NCI-H345 (cell line): ENCODE measurements at places on chromosomes 7 and 10.

GRCh38 chr10:103849880-103850571 lies 5.3 kb downstream of the SH3PXD2A start:
- DNase-seq, result no peak

DNA sequence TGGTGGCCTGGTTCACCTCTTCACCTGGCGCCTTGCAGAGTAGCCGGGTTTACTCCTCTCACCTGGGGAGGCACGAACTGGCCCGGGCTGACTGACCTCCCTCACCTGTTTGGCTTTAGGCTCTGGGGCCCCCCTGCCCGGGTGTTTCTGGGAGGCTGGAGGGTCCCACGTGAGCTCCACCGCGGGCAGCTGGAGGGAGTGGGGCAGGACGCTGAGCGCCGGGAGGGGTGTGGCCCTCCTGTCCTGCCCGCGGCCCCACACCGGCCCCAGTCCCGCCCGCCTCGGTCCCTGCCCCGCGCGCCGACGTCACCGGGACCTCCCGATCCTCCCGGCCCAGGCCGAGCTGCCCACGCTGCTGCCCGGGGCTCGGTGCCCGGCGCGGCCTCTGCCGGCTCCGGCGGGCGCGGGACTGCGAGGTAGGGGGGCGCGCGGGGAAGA lies at the start of gene AMZ1:
AMZ1 (plus strand) TSS at position 322 of the 438 bp plus-strand sequence. CDS start 12,250 bp downstream, outside the sequence.
- DNase-seq, result no peak

GRCh38 chr10:91378061-91378460 lies 32.1 kb upstream of the HECTD2 start:
- DNase-seq, result no peak

DNA sequence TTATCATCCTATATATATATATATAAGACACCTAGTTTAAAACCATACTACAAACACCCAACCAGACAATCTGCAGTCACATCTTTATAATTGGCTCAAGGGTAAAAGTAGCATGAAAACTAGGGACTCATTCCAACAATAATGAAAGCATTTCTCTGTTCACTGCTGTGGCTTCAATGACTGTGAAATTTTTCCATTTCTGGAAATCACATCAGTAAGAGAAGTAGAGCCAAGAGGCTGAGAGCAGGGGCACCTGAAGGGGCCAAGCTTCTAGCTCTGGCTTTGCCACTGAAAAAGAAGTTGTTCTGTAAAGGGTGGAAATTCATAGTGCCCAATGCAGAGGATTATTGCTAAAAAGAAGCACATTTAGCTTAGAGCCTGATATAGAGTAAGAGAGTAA lies 158.6 kb upstream of the GLI3 start:
- DNase-seq, result no peak

DNA sequence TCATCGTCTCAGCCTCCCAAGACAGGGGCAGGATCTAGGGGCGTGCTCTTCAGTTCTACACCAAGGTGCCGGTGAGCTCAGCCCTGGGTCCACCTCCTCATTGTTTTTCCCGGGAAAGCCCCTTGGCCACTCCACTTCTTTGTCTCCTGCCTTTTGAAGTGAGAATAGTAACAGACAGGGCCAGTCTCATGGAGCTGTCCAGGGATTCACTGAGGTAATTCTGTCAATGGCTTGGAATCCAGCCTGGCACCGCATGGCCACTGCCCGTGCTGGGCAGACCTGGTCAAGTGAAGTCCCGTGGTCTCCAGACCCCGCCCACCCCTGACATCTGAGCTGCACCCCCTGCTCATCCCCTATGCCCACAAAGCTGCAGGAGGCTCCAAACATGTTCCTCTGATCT lies 138.9 kb downstream of the TNS3 start:
- no peak for DNase-seq

DNA sequence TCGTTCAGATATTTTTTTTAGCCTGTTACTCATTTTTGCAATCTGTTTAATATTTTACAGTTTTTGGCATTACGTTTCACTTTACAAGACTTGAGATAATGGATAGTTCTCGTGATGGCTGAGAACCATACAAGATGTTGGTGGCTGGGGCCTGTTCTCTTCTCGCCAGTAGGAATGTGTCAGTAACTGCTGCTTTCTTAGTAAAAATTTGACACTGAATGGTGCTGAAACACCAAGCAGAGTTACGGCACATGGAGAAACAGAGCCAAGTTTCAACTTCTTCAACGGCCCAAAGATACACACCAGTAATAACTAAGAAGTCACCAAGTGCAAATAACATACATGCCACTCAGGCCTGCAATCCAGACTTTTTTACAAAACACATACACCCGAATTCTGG lies 130.4 kb downstream of the NRP1 start:
- no peak for DNase-seq

DNA sequence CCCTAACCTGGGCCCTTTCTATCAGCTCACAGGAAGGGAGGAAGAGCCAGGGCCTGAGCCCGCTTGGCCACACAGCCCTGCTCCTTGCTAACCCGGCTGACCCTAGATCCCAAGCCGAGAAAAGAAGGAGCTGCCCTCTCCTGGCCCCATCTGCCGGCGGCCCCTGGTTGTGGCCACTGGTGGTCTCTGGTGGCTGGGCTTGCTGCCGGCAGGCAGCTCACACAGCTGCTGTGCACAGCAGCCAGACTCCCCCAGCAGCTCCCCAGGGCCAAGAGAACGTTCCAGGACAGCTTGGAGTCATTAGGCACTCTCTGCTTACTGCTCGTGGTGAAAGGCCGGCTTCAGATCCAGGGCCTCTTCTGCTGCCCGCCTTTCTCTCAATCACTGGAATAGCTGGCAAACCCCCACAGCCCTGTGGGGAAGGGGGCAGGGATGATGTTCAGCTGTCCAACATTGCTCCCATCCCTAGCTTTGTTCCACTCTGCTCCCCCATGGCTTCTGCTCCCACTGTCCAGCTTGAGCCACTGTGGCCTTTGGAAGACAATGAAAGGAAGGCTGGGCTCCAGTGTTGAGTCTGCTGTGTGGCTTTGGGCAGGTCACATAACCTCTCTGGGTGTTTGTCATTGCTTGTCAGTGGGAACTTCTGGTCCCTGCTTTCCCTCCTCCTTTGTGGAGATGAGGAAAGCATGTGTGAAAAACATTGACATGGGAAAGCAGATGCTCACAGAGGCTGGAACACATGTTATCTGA lies 35.4 kb upstream of the COL13A1 start:
- DNase-seq, result no peak

DNA sequence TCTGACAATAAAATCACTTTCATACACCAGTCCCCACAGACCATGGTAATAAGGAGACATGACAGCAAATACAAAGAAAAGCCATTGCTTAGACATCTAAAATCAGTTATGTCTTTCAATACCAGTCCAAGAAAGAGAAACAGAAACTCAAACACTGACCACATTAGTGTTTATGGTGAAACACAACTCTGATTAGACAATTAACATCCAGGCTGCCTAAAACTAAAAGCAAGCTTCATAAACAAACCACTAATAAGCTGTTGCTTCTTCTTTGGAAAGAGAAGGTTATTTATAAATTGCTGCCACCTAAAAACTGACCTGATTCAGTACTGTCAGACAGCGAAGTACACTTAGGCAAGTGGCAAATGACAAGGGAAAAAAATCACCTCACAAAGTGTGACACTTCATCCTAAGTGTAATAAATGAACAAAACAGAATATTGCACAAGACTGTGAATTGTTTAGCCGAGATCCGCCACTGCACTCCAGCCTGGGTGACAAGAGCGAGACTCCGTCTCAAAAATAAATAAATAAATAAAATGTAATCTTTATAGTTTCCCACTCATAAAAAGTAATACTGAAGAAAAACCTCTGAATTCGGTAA lies 277.4 kb downstream of the PARD3 start:
- DNase-seq, result no peak

GRCh38 chr10:132666705-132667341 lies 119.1 kb downstream of the NKX6-2 start:
- no peak for DNase-seq

- no peak for DNase-seq
These were observed 446.2 kb downstream of the AUTS2 start for GRCh38 chr7:70044525-70044924.

DNA sequence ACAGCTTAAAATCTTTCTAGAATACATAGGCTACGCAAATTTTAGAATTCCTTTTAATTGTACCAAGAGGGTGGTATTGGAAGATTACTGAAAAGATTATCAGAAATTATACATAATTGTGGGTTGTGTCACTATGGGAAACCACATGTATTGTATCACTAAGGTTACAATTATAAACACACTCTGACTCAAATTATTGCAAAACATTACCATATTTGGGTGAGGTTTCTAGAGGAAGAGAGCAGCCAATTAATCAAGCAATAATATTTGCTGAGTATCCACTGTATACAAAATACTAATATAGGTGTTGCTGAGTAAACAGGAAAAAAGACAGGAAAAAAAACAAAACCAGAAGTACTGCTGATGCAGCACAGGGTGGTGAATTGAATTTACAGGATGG lies 3.1 kb upstream of the CAPZA2 start:
- no peak for DNase-seq

- peak; percentile 20 for DNase-seq
These were observed 30.7 kb upstream of the EPC1 start for GRCh38 chr10:32377458-32378259.

- DNase-seq, result peak; percentile 49
These were observed 45.0 kb downstream of the VOPP1 start for GRCh38 chr7:55527307-55527706.

DNA sequence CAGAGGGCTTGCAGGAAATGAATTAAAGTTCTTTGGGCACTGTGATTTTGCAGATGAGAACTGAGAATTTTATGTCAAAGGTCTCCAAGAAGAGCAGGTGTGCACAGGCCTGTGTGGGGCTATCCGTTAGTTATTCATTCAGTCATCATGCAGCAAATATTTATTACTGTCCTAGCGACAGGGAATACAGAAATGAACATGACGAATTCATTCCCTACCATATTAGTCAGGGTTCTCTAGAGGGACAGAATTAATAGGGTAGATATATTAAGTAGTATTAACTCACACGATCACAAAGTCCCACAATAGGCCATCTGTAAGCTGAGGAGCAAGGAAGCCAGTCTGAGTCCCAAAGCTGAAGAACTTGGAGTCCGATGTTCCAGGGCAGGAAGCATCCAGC lies 2.9 kb upstream of the MMP21 start:
- DNase-seq, result no peak

DNA sequence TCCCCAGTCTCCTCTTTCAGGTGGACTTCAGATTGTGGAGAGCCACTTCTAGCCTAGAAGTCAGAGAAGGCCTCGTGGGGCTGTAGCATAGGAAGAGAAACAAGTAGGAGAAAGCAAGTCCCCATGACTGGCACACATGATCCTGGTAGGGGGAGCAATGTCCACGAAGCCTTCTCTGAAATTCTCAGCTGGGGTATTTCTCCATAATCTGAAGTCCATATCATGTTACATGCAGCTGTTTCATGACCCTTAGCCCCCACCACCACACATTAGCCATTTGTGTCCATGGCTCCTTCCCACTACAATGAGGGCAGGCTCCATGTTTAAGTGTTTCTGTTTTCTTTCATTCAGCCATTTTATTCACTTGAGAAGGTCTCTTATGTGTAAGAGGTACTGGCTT lies 43.2 kb downstream of the LAMB4 start:
- no peak for DNase-seq

DNA sequence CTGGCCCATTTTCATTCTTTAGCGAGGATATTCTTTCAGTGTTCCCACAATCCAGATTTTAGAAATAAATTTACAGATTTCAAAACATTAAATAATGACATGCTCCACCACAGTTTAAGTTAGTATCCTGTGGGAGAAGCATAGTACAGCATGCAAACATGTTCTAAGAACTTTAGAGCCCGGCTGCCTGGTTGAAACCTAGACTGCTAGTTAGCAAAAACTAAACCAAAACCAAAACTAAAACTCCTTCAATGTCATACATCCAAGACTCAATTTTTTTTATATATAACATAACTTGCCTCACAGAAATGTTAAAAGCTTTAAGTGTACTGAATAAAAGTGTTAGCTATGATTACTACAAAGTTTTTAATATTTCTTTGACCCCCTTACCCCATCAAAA lies 17.0 kb downstream of the TRA2A start:
- DNase-seq, result no peak

- DNase-seq, result peak; percentile 53
These were observed 55.8 kb upstream of the CDCA7L start for GRCh38 chr7:22001345-22002004.

- DNase-seq, result no peak
These were observed 279.2 kb downstream of the PARD3 start for GRCh38 chr10:34535872-34536271.

GRCh38 chr10:63642808-63643207 lies 121.6 kb downstream of the REEP3 start:
- DNase-seq, result no peak

GRCh38 chr7:7970237-7970530 lies 1.6 kb downstream of the GLCCI1 start:
- DNase-seq, result peak; percentile 41

- no peak for DNase-seq
These were observed 1011.3 kb downstream of the XPNPEP1 start for GRCh38 chr10:108911814-108912541.

DNA sequence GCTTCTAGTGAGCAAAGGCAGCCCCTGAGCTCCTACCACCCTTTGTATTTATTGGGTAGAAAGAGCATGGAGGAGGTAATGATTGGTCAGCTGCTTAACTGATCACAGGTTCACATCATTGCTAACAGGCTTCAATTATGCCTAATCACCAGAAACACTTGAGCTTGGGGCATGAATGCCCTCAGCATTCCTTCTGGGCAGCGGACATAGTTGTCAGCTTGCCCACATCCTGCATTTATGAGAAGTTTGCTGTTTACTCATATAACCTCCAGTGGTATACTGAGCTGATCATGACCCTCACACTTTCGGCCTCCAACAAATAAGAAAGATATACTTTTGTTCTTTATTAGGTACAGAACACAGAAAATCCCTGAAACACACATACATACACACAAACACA lies 140.3 kb upstream of the ODAD2 start:
- no peak for DNase-seq

- DNase-seq, result no peak
These were observed 173.5 kb downstream of the CUX1 start for GRCh38 chr7:101990811-101991418.

- DNase-seq, result peak; percentile 3
These were observed 3.6 kb upstream of the ARID5B start for GRCh38 chr10:61897671-61898434.

DNA sequence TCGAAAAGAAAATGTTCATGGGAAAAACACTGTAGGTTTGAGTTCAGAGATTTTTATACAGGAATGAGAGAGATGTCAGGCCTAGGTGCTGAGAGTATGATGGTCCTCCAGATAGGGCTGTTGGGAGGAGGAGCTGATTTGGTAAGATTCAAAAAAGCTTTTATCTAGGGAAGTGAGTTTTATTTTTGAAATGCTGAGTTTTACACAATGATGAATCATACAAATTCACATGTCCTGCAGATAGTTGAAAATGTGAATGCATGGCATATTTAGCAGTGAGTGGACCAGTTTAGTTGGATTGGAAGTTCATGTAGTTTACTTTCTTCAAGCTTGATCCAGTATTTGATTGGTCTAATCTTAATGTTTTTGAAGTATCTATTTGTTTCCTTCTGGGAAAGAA lies 154.8 kb downstream of the LRRC4 start:
- DNase-seq, result no peak
